Activated gamma-delta T cell treated with anti-CD3 and anti-CD28 coated beads, Interleukin-2, amount 50 U/mL, for 16 hours (primary cell): ENCODE measurements at places on chromosomes 11 and 22.

DNA sequence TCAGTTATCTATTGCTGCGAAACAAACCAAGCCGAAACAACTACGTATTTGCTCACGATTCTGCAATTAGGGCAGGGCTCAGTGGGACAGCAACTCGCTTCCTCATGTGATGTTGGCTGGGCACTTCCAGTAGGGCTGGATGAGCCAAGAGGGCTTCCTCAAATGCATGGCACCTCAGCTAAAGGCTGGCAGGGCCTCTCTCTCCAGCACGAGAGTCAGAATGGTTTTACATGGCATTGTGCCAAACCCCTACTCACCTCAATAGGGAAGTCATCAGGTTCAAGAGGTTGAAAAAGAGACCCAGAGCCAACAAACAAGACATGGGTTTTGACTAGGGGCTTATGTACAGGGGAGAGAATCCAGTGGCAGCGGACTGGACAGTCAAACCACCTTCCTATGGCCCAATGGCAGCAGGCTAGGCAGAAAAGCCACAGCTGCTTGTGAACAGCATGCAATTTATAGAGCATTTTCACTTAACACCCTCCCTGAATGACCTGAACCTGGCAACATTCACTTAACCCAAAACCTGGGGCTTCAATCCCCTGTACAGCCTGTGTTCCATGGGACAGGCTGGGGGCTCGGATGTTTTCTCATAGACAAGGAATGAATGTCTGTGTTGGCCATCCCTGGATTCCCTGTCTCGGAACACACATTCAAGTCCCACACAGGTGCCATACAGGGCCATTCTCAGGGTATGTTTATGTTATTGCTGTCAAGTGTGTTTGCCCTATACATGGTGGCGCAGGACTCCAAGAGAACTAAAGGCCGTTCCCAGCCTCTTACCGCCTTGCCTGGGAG is 154.2 kb upstream of the NAV2 start:
- no peak for DNase-seq

- no peak for DNase-seq
Observed at GRCh38 chr11:12276356-12276755, 101.0 kb upstream of the PARVA start.

DNA sequence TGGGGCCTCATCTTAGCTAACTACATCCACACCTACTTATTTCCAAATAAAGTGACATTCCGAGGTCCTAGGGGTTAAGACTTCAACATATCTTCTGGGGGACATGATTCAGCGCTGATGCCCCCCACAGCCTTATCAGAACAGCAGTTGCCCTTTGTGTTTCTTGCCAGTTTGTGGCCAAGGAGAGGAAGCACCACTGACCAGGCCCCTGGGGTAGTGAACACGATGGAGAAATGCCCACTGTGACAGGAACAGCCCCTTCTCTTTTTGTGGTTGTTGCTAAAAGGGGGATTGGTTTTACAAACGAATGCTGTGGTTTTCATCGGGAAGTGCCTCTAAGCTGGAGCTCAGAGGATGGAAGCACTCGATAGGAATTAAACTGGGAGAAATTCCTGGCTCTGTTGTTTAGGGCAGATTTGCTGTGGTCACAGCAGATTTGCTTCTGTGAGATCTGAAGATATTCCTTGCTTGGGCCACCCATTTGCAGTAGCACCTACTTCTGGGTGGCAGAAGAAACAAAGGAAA is 88.8 kb downstream of the ABTB2 start:
- no peak for DNase-seq

DNA sequence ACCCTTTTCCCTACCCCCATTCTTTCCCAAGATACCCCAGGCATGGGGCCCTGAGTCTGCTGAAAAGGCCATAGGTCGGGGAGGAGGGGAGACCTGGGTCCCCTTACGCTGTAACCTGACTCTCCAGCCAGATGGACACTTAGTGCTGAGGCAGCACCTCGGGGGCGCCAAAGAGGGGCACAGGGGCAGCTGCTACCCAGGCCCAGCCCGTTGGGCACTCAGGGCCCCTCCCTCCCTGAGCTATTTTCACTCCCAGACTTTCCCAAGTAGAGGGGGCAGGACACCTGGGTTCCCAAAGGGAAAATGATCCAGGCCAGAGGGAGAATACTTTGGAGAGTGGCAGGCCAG is 933 bp downstream of the ACTN3 start:
- DNase-seq: no peak

DNA sequence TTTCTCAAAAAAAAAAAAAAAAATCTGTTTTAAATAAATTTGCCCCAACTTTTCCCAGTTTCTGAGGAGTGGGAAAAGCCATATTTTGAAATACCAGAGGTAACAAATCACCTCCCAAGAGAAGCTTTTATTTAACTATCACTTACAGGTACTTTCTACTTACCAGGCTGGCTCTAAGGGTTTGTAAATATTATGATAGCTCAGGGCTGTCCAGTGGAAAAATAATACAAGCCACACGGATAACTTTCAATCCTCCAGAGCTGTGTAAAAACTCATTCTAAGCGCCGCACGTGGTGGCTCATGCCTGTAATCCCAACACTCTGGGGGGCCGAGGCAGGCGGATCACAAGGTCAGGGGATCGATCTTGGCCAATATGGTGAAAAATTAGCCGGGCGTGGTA is 5.6 kb upstream of the SEC14L4 start:
- no peak for DNase-seq

DNA sequence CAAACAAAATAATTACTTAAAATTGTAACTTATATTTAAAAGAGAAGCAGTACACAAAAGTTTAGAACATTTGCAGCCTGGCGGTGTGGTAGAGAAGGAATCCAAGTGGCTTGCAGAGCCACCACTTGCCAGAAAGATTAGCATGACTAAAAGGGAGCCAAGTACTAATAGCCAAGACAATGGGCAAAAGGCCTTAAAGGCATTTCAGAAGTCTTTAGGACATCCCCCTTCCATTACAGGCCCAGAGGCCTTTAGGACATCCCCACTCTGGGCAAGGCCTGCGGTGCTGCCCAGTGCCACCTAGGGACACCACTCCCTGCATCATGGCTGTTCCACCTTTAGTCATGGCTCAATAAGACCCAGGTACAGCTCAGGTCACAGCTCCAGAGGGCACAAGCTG is 32.4 kb downstream of the TMEM225 start:
- DNase-seq: no peak

- DNase-seq: no peak
Observed at GRCh38 chr11:25899617-25900160, 432.2 kb upstream of the ANO3 start.

- no peak for DNase-seq
Observed at GRCh38 chr11:12179531-12179930, 69.1 kb downstream of the MICAL2 start.

GRCh38 chr22:49344161-49344560 is 483.5 kb downstream of the BRD1 start:
- no peak for DNase-seq

DNA sequence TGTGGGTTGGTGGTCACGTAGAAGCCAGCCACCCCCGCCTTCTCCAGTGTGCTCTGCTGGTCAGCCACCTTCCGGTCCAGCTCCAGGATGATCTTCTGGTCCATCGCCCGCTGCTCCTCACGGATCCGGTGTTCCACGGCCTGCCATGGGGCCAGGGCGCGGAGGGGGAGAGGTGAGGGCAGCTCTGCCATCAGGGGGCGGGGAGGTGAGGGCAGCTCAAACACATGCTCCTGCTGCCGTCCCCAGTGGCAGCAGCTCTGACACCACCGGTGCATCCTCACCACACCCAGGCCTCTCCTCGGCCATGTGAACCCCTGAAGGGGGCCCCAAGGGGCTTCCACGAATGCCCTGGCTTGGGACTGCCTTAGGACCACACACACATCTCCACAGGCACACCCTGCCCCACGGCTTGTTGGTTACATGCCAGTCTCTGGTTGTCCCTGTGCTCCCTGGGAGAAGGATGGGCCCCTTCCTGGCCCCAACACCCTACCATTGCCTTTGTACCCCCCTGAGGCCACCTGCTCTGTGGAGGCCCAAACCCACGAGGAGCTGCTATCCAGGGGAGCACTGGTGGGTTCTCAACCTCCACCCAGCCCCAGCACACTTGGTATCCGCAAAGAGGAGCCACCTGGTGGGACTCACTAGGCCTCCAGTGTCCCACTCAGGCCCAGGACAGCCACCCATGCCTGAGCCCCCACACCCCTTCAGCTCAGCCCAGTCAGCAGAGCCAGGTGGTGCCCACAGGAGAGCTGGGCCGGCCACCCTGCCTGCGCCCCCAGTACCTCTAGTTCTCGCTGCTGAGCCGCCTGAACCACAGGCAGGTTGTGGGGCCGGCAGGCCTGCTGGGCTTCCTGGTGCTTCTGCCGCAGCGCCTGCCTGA is 4.3 kb downstream of the DGCR6L start:
- DNase-seq: no peak

- no peak for DNase-seq
Observed at GRCh38 chr11:36373016-36374010, 77.2 kb downstream of the PRR5L start.

DNA sequence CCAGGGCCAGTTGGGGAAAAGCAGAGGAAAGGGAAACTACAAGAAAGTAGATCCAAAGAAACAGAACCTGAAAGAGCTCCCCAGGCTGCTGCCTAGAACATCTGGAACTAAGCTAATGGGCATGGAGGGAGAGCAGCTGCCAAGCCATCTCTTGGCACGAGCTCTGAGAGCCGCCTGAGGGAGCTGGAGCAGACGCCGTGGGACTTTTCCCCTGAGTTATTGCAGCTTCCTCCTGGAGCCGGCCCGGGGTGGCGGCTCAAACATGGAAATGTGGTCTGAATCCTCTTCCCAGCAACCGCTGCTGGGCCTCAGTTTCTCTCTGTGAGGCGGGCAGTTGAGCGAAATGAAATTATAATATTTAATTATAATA is 41.8 kb downstream of the LIF start:
- DNase-seq: no peak

GRCh38 chr22:19958083-19959042 is 16.7 kb upstream of the TXNRD2 start:
- DNase-seq: no peak

DNA sequence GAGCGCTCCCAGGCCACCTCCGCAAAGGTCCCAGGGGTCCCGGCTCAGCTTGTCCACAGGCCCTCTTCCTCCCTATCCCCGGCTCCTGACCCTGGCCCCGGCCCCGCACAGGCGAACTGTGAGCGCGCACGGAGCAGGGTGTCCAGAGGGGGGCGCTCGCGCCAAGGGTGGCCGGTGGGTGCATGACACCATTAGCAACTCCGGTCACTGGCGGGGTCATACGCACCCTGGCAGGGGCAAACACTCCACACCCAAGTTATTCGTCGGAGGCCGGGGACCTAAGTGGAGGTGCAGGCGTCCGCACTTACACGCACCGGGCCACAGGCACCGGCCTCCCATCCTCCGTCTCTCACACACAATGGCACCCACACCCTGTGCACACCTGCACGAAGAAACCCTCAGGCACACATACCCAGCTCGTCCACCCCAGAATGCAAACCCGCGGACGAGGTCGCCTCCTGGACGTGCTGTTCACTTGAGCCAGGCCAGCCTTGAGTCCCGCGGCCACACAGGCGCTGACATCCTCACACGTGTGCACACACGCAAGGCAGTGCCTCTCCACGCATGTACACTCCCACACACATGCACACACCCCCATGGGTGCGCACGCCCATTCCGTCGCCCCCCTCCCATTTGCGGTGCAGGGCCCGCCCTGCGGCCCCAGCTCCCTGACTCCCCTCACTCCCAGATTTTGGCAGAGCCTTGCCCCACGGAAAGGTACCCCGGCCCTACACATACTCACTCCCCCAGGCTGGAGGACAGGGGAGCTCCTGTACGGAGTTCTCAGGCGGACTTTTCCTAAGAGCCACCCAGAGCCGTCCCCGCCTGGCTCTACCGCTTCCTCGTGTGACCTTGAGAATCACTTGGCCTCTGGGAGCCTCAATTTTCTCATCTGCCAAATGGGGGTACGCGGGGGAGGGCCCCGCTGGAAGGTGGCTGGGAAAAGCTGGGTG is at the start of gene RASGRP2:
Gene RASGRP2, minus strand, starts transcription at position 552 of the 953 bp plus-strand sequence. CDS start 1,276 bp downstream, outside the sequence.
- DNase-seq: peak; percentile 72

GRCh38 chr11:7154881-7155361 is 66.1 kb downstream of the RBMXL2 start:
- DNase-seq: no peak

GRCh38 chr11:94275961-94276360 is 28.4 kb upstream of the IZUMO1R start:
- DNase-seq: no peak

DNA sequence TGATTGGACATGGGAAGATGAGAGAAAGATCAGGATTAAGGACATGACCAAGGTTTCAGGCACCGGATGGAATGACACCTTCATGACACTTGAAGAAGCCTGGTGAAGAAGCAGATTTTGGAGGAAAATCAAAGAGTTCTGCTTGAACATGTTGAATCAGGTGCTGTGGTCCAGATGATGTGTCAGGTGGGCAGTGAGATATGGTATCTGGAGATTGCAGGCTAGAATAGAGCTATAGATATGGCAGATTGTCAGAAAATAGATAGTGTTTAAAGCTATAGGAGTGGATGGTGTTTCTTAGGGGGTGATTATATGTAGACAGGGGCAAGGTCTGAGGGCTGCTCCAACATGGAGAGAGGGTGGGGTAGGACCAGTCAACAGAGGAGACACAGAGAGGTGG is 40.2 kb downstream of the PANX1 start:
- no peak for DNase-seq

- DNase-seq: no peak
Observed at GRCh38 chr11:36062796-36063365, 119.0 kb downstream of the LDLRAD3 start.

GRCh38 chr11:110573411-110573810 is 138.8 kb downstream of the ARHGAP20 start:
- no peak for DNase-seq

GRCh38 chr11:74321487-74322188 is 10.2 kb upstream of the P4HA3 start:
- no peak for DNase-seq

GRCh38 chr11:115084231-115084630 is 405.9 kb downstream of the NXPE2 start:
- no peak for DNase-seq

- no peak for DNase-seq
Observed at GRCh38 chr22:24007253-24008021, 2.2 kb upstream of the GSTT4 start.

DNA sequence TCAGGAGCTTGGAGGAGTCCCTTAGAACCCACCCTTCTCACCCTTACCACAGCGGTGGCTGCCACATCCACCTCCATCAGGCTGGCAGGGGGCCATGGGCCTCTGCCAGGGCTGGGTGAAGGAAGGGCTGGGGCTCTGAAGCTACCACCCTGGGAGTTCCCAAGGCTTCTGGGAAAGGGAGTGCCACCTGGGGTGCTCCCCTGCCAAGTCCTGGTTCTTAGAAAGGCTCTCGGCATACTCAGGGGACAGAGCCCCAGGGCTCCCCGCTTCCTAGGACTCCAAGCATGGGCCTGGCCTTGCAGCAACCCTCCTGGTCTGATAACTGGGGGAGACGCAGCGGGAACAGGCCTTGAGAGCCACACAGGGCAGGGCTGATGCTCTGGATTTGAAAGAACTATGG is 438 bp upstream of the PLA2G3 start:
- DNase-seq: no peak

DNA sequence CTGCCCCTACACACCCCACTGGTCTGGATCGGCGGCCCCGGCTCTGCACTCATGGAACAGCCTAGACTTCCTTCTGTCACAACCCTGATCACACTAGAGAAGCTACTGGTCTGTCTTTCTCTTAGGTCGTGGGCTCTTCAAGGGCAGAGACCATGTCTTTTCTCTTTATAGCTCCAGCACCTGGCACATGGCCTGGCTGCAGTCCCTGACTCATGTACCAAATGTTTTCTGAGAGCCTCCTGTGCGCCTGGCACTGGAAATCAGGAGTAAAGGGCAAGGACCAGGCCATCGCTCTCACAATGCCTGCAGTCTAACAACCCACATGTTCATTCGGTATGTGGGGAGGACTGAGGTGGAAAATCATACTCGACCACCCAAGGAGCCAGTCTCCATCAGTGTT is 7.5 kb downstream of the ASCC2 start:
- DNase-seq: no peak
